CD4-positive, alpha-beta T cell (primary cell): ENCODE measurements at places on chromosomes 4 and X.
A peak's percentile ranks its signal among the peaks of the same experiment; 100 is the strongest.

GRCh38 chr4:89353514-89353913 is 45.9 kb upstream of the GPRIN3 start:
- peak; percentile 19 for DNase-seq

- no peak for DNase-seq
Observed at GRCh38 chr4:145865274-145865941, 73.2 kb downstream of the ZNF827 start.

DNA sequence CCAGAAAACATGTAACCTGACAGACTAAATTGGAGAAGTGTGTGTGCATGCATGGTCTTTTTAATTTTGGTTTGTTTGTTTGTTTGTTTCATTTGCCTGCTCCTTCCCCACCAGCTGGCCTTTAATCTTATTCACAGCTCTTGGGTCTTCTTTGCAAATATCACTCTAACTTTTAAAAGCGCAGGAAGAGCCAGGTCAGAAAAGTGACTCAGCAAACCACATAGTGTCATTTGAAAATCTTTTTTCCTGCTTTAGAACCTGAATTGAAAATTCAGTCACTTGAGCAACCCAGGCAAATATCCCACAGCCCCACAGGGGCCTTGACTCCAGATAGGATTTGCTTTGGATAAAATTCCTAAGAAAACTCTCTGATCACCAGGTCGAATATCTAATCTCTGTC is 4.6 kb downstream of the TMEM255A start:
- DNase-seq = no peak

- no peak for DNase-seq
Observed at GRCh38 chrX:103063191-103063845, 653 bp downstream of the BEX1 start.

- no peak for DNase-seq
Observed at GRCh38 chr4:25590171-25590570, 65.5 kb upstream of the SLC34A2 start.

- no peak for DNase-seq
Observed at GRCh38 chrX:139191286-139191685, 339.3 kb upstream of the F9 start.

- no peak for DNase-seq
Observed at GRCh38 chr4:99090481-99091215, 2.1 kb upstream of the ADH5 start.

DNA sequence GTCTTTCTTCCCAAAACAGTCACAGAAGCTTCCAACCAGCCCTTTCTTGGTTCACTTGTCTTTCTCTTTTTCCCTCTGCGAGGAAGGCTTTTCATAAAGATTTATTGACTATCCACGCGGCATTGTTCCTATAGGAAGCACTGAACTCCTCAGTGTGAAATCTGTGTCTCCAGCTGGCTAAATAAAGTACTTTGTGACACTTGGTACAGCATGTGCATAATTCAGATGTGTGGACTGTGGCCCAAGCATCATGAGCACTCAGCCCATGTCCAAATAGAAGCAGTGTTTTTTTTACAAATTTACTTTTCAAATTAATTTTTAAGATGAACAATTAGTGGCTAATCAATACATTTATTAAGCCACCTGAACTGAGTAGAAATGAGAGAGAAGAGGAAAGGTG is 146.4 kb downstream of the EDA start:
- DNase-seq = no peak

DNA sequence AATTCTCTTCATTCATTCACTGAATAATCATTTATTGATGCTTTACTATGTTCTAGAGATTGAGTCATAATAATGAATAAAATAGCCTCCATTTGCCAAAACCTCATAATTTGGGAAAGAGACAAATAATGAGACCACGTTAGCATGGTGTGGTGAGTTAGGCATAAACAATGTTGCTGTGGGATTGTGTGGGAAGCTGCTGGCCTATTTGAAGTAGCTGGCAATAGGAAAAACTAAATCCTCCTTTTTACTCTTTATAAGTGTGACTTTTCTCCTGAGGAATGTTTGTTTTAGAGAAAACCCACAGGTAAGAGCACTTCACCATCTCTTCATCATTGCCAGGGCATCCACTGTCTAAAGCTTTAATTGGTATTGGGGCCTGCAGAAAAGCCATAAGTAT is 95.3 kb downstream of the AREG start:
- no peak for DNase-seq

DNA sequence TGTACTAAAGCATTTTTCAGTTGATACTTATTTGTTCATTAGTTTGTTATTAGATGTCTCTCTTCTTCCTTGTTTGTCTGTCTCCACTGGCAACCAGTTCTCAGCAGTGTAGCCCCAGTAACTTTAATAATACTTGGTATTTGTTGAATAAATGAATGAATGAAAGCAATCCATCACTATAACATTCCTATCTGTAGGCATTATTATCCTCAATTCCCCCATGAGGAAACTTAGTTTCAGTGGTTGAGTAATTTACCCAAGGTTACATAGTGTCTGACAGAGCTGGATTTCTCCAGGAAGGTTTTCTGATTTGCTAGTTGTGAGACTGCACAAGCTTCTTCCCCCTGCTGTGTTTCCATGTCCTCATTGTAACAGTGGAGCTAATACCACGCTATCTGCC is 27.8 kb upstream of the MAOB start:
- no peak for DNase-seq
